ENCODE measurements at places on chromosomes 16 and 17.

- no peak for DNase-seq
Observed at GRCh38 chr17:36657763-36658490, 56.5 kb downstream of the MRM1 start.

DNA sequence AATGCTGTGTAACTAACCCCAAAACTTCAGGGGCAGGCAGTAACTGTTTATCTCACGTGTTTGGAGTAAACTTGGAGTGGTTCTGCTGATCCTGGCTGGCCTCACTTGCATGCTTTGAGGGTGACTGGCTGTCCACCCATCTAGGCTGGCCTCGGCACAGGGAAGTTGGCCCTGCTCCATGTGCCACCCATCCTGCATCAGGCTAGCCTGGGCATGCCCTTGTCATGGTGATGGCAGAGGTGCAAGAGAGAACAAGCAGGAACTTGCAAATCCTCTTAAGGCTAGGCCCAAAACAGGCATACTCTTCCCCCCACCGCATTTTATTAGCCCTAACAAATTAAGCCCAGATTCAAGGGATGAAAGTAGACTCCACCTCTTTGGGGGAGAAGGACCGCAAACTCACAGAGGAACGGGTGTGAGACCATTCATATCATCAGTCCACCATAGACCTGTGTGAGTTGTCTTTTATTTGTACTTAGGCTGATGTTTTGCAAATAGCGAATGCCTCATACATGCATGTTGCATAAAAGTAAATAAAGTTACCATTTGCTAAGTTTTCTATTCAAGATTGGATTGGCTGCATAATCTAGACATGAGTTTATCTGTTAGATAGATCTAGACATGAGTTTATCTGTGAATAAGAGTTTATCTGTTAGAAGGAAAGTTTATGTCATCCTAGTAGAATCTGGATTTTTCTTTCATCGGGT, 221.0 kb downstream of the CCDC182 start:
- DNase-seq = peak; percentile 64

- DNase-seq = no peak
Observed at GRCh38 chr17:53722407-53722806, 100.3 kb upstream of the KIF2B start.

GRCh38 chr16:51430716-51431369, 279.8 kb upstream of the SALL1 start:
- no peak for DNase-seq

GRCh38 chr17:69762359-69762758, 312.7 kb upstream of the KCNJ16 start:
- DNase-seq = no peak
